HAP-1 (cell line): ENCODE measurements at places on chromosomes 1 and 21.

DNA sequence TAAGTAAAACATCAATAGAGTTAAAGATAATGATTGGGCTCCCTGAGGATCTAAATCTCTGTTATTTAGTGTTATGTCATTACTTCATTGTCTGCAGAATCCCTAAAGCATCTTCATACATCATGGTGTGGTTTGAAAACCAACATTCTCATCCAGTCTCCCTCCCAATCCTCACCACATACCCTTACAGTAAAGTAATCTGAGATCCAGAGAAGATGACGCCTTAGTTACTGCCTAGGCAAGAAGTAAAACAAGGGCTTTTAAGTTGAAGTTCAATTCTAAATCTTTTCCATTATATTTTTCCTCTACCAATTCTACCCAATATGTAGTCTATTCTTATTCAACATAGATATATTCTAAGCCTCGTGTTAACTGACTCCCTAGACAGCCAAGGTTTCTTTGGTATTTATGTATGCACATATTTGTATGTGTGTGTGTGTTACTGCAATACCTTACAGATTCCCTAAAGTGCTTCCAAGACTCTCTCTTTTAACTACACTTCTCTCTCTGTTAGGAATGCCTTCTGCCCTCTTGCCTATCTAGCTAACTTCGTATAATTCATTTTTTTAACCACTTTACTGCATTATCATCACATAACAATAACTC is 17.3 kb downstream of the DPH5 start:
- DNase-seq = no peak

DNA sequence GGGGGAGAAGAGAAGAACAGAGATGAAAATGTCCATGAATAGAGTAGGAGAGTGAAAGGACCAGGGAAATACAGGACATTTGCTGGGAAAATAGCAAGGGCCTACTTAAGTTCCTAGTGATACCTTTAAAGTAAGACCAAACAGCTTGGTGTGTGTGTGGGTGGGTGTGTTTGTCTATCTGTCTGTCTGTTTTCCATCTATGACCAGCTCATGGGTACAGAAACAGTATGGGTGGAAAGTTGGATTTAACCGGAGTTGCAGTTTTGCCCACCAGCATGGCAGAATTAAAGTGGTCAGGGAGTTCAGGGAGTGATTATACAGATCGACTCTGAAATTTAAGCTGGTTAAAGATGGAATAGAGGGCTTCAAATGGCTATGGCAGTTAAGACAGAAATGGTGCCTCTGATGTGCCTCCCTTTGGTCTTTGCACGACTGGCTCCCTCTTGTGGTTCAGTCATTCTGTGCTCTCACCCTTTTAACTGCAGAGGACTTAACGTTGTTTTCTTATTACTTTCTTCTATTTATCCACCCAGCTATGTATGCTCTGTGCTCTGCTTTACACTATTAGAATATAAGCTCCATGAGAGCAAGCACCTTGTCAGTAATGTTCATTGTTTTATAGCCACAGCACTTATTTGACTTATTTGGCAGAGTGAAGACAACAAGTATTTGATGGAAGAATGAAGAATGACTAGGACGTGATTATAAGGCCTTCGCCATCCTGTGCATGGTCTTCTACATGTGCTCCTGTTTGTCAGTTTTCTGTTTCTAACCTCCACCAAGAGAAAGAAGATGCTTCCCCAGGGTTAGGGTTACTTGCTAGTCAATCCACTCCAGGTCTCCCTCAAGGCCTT is 72.7 kb upstream of the AK4 start:
- peak; percentile 67 for DNase-seq

DNA sequence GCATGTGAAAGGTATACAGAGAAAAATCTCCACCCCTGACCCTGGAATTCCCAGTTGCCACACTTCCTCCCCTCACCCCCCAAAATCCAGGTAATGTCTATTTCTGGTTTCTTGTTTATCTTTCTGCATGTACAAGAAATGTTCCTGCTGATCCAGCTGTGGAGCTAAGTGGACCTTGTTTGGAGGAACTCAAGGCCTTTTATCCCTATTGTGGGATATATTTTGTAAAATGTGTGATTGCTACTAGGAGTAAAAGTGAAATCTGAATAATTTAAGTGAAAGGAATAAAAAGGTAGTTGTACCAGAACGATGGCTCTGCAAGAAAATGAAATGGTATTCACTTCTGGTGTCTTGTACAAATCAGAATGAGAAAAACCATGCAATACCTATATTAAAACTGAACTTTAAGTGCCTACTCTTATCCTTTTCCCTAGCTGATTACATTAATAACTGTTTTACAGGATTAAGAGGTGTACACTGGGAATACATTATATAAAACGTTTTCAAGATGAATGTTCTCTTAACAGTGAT is 3.0 kb downstream of the SPEN start:
- no peak for DNase-seq

- peak; percentile 54 for DNase-seq
Measured at GRCh38 chr1:47229031-47229885, 2.8 kb downstream of the TAL1 start.

- no peak for DNase-seq
Measured at GRCh38 chr1:60949826-60950197, 132.5 kb upstream of the NFIA start.

DNA sequence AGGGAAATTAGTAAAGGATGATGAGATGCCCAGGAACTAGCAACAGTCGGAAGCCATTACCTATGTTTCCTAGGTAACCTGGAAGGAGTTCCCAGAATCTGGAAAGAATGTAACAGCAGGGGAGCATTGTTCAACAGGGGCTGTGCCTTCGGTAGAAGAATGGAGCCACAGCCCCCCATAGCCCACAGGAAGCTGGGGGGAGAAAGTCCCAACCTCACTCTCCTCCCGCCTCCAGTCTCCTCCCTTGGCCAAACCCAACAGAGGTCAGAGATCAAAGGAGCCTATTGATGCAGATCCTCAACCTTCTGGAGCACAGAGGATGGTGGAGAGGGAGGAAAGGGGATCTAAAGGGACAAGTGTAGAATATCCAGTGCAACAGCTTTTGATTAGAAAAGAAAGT is 131.5 kb upstream of the SLC44A3 start:
- no peak for DNase-seq

GRCh38 chr1:231419147-231419546 is 2.9 kb downstream of the EGLN1 start:
- no peak for DNase-seq

GRCh38 chr1:47756006-47756405 is 241.2 kb downstream of the TRABD2B start:
- no peak for DNase-seq

- no peak for DNase-seq
Measured at GRCh38 chr1:18239671-18240070, 132.1 kb downstream of the IGSF21 start.

- no peak for DNase-seq
Measured at GRCh38 chr1:64912191-64912590, 54.2 kb downstream of the JAK1 start.

DNA sequence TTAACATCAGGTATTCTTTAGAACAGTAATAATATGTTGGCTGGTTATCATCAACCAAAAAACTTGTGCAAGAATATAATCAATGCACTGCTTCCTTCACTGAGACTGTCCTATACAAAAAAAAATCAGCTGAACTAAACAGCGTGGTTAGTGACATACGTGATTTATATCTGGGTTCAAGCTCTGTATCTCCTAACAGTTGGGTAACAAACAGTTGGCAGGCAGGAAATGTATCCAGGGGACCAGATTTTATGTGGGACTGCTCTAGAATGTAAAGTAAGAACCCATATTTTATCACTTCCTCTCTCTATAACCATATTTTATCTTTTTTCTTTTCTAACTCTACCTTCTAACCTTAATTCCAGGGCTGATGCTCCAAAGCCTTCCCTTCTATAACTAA is 8.0 kb downstream of the ACBD6 start:
- DNase-seq = no peak

DNA sequence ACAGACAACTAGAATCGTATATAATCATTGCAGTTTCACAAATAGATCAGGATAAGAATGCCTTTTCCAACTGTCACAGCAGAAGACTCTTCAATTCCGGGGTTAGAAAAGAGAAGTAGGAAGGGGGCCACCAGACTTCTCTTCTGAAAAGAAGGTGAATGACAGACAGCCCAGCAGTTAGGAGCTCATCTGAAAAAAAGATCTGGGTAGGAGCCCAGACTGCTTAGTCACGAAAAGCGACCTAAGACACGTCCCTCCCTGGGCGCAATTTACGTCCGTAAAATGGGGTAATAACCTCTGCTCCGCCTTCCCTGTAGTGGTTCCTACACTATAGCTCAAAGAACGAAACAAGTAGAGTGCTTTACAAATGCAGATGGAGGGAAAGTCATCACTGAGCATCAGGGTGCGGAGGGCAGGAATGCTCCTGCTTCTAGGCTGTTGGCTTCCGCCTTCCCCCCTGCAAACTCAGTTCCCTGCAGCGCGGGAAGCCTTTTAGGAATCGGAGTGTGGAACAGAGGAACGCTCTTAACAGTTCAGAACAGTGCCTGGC is 582 bp downstream of the ORC1 start:
- peak; percentile 74 for DNase-seq

DNA sequence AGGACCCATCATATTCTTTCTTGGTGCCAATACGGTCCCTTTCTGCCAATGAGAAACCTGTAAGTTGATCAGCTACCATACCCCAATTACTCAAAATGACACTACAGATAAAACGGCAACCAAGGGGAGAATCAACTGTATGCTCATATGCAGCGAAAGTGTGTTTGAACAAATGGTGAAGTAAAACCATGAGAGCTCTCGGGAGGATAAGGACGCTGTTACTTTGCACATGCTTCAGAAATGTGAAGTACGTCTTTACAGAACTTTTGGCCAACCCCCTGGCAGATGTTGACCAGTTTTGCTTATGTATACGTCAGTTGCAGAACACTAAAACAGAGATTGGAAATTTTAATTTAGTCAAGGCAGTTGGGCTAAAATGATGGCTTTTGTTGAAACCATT is 79.6 kb downstream of the PROX1 start:
- no peak for DNase-seq

- no peak for DNase-seq
Measured at GRCh38 chr1:211335522-211336157, 9.0 kb downstream of the TRAF5 start.

- no peak for DNase-seq
Measured at GRCh38 chr21:42849759-42850412, 29.5 kb downstream of the WDR4 start.

DNA sequence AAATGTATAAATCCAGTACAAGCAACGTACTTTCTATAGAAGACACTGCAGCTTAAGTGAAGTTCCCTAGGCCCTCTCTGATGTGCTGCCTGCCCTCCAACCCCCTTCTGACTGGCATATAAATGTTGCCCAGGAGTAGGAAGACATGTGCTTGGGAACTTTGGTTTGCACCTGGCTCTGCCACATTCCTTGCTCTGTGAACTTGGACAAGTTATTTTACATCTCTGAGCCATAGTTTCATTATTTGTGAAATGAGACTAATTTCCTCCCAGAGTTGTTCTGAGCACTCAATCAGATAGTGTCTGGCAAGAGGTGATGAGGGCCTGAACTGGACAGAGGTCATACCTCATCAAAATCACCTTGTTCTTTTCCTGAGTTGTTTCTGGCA is 3.5 kb upstream of the PHC2 start:
- no peak for DNase-seq

- DNase-seq = no peak
Measured at GRCh38 chr1:213820362-213821149, 167.2 kb upstream of the PROX1 start.

GRCh38 chr1:12148958-12149790 is 17.6 kb upstream of the TNFRSF1B start:
- DNase-seq = no peak

- DNase-seq = no peak
Measured at GRCh38 chr1:93360111-93360510, 14.4 kb downstream of the DR1 start.

GRCh38 chr1:42692461-42692860 is 10.2 kb downstream of the YBX1 start:
- DNase-seq = no peak

GRCh38 chr21:44462834-44463200 is 7.5 kb downstream of the LRRC3 start:
- no peak for DNase-seq

DNA sequence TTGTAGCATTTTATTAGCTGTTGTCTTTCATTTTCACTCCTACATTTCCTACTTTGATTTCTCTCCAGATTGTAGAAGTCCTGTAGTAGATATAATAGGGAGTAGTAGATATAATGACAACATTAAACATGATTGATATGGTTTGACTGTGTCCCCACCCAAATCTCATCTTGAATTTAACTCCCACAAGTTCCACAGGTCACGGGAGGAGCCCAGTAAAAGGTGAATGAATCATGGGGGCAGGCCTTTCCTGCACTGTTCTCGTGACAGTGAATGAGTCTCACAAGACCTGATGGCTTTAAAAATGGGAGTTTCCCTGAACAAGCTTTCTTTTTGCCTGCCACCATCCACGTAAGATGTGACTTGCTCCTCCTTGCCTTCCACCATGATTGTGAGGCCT is 7.5 kb upstream of the PRDX6 start:
- no peak for DNase-seq

DNA sequence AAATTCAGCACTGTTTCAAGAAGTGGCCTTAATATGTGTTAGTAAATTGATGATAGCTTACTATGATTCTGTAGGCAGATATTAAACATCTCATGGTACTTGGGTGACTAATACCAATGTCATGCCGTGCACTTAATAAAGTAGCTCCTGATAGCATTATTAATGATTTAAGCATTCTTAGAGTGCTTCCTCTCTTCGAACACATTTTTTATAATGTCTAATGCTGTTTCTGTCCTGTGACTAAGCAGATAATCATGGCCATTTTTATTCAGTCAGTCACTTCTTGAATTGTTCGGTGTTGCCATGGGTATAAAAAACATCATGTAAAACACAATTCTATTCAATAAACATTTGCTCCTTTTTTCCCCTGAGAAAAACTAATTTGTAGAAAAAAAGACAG is 804.6 kb upstream of the ADGRL4 start:
- no peak for DNase-seq

GRCh38 chr1:27569506-27570291 is 34.2 kb downstream of the AHDC1 start:
- no peak for DNase-seq

DNA sequence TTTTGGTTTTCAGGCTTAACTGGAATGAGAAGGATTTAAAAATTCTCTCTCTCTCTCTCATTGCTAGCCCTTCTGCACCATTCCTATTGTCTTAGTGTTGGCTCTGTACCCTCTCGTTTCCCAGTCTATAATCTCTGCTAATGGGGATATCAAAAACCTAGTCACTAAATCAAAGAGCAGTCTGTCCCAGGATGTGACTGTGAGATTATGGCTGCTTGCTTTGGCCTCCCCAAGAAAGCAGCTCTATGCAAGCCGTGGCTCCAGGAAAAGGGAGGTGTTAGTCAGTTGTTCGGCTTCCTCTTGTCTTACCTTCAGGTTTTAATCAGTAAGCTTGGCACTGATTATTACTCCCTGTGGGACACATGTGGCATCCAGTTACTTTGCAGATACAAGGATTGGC is 468.8 kb downstream of the USP25 start:
- DNase-seq = no peak
